Effector CD8-positive, alpha-beta T cell (primary cell): ENCODE measurements at places on chromosomes 12 and 14.

DNA sequence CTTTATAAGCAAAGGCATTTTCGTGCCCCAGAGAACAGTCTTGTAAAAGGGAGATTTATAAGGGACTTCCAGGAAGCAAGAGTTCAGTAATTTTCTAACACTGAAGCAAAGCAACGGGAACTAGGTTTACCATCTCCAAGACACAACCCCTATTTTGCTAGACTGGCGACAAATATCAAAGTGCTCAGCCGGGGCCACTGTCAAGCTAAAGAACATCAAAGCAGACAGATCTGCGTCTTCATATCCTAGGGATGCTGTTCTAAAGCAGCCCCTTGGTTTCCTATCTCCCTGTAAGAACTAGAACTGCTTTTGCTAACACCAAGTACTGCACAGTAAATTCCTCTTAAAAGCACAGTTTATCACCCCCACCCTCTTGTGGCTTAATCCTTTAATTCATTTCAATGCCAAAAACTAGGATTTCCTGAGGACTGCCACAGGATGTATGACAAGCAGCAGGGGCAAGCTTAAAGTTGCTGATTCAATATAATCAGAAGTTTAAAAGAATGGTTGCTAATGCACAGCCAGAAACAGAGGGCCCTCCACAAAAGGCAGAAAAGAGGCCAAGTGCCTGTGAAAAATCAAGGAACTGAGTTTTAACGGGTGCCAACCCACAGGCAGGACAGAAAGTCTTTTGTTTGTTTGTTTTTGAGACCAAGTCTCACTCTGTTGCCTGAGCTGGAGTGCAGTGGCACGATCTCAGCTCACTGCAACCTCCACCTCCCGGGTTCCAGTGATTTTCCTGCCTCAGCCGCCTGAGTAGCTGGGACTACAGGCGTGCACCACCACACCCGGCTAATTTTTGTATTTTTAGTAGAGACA is 44.0 kb upstream of the ISM2 start:
- DNase-seq, result no peak

DNA sequence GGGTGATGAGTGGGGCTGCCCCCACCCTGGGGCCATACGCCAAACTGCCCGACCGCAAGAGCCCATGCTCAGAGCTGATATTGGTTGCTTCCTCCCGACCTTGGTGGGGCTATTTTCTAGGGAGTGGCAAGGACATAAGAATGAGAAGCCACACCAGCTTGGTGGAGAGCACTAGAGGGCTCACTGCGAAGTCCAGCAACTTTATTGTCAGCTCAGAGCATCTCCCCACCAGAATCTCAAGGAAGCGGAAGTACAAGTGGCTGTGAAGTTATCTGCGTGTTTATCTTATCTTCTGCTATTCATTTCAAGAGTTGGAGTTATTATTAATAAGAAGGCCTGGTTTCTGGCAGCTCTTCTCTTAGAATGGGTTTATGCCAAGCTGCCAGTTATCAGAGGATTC is 4.9 kb upstream of the PLXNC1 start:
- DNase-seq, result no peak

- no peak for DNase-seq
Measured at GRCh38 chr14:49980027-49980426, 87.1 kb downstream of the ARF6 start.

DNA sequence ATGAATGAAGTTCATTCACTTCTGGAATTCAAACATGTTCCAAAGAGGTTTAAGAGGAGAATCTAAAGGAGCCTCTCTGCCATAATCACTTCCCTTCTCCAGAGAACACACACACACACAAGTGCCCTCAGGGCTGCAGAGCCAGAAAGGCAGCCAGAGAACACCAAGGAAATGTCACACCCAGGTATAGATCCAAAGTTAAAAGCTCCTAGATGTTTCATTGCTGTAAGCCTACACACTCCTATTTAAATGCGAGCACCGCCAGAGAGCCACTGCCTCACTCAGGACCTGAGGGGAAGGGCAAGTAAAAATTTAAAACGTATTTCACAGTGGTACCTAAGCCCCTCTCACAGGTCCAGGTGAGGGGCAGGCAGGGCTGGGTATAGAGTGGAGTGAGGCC is 82.4 kb downstream of the TTC9 start:
- DNase-seq, result no peak

- DNase-seq, result no peak
Measured at GRCh38 chr14:67735336-67736147, 33.9 kb downstream of the RDH12 start.

- DNase-seq, result no peak
Measured at GRCh38 chr12:57237596-57237931, 8.1 kb downstream of the SHMT2 start.

DNA sequence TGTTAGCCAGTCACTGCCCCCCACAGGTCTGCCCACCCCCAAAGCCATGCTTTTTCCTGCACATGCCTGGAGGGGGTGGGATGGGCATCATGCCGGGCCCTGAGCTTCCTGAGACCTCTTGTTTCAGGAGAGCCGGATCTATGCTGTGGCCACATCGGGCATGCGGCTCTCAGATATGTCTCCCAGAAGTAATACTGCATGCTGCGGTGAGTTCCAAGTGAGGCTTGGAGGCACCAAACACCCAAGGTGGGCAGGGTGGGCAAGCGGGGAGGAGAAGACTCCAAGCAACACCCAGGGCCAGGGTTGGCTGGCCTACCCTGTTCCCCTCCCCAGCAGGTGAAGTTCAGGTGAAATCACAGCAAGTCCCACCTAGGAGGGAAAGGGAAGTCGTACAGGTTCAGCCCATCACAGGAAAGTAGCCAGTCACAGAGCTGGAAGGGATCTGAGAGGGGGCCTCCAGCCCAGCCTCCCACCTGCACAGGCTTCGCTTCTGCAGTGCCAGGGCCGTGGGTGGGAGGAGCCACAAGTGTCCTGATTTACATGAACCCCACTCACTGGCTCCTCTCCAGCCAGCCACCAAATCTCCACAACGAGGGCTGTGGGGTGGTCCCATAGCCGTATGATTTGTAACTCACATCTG is 30.9 kb downstream of the PIGH start:
- no peak for DNase-seq

DNA sequence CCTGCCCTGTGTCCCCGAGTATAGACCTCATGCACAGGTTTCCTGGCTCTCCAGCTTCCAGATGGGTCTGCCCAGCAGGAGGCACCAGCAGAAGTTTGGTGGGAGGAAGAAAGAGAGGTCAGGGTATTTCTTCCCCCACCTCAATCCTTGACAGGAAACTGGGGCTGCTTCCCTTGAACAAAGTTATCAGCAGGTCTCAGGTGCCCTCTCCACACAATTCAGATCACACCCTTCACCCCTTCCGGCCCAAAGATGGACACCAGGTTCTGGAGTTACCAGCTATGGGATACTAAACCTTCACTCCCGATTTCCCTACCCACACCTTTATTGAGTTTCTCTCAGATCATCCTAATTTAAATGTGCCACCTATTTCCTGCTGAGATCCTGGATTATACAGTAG is 1.2 kb downstream of the SART3 start:
- no peak for DNase-seq

DNA sequence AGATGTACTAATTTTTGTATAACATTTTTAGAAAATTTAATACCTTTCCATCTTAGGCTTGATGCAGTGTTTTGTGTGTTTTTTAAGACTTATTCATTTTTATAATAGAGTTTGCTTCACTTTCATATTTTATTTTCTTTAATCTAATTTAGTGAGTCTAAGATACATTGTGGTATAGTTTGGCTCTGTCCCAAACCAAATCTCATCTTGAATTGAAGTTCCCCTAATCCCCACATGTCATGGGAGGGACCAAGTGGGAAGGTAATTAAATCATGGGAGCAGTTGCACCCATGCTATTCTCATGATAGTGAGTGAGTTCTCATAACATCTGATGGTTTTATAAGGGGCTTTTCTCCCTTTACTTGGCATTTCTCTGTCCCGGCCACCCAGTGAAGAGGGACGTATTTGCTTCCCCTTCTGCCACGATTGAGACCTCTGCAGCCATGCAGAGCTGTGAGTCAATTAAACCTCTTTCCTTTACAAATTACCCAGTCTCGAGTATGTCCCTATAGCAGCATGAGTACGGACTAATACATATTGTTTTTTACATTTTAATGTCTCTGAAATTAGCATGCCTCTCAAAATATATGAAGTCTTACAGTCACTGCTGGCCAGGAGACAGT is 34.9 kb downstream of the GABARAPL1 start:
- no peak for DNase-seq

- DNase-seq, result no peak
Measured at GRCh38 chr12:122845865-122846621, 10.8 kb downstream of the HIP1R start.

- DNase-seq, result no peak
Measured at GRCh38 chr14:49505041-49505766, 81.0 kb downstream of the RPS29 start.

DNA sequence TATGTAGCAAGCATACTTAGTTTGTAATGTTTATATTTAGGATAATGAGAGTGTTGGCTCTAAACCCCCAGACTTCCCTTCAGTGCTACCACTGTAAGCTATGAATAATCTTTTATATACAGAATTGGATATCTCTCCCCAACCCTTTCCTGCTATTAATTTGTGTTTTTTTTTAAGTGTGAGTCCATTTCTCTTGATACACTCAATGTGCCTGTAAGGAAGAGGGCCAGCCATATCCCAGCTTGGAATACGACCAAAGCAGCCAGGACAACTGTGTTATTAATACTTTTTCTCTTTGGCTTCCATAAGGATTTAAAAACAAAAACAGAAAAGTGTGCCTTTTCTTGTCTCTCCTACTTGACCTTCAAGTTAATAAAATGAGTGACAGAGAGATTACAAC is 116.7 kb downstream of the SNAPC1 start:
- no peak for DNase-seq

- DNase-seq, result no peak
Measured at GRCh38 chr12:108523365-108523764, 8.3 kb downstream of the FICD start.

DNA sequence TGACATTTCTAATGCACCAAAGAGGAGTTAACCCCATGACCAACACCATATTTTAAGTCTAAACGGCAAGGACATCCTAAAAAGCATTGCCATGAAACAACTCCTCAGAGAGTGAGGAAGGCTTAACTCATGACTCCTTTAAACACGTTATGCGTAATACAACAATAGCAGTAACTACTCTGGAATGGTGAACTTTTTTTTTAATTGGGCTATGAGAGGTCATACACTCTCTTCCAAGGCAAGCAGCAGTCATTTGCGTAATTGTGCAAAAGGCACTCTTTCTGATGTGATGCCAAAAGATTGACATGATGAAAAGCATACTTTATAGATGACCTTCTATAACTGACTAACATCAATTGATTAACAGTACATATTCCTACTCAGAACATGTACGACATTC is 39.4 kb downstream of the RHOJ start:
- no peak for DNase-seq

DNA sequence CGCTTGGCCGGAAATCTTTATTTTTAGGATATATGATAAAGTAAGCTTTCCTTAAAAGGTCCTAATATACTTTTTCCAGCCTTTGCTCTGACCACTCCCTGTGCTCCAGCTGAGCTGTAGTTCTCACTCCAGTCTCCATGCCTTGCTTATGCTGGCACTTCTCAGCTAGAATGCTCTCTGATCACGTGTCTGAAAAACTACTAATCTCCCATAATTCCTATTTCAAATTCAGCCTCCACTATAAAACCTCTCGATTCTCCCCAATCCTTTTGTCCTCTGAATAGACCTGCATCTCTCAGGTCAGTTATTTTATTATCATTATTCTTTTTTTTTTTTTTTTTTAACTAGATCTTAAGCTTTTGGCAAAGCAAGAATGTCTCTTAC is 3.7 kb downstream of the BIN2 start:
- no peak for DNase-seq

GRCh38 chr12:11765817-11766794 is 116.6 kb downstream of the ETV6 start:
- no peak for DNase-seq

DNA sequence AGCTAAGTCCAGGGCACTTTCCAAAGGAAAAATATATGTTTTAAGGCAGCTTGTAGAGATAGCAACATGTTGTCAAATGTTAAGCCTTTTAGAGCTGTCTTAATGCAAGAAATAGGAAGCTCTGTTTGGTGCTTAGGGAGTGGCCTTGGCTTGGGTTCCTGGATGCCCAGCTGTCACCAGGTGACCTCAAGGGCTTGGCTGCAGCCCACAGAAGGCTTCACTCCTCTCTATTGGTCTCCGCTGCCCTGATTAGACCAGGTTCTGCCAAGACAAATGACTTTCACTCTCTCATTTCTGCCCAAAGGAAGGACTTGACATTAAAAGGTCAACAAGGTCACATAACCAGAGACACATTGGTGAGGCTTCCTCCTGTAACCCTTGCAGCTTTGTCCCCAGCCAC is 76.8 kb downstream of the WSCD2 start:
- no peak for DNase-seq
